ENCODE measurements at places on chromosomes 6 and 20.

GRCh38 chr6:147283460-147283859, 79.2 kb downstream of the STXBP5 start:
- no peak for DNase-seq

- no peak for DNase-seq
These were observed 25.2 kb downstream of the GPX6 start for GRCh38 chr6:28490205-28490890.

DNA sequence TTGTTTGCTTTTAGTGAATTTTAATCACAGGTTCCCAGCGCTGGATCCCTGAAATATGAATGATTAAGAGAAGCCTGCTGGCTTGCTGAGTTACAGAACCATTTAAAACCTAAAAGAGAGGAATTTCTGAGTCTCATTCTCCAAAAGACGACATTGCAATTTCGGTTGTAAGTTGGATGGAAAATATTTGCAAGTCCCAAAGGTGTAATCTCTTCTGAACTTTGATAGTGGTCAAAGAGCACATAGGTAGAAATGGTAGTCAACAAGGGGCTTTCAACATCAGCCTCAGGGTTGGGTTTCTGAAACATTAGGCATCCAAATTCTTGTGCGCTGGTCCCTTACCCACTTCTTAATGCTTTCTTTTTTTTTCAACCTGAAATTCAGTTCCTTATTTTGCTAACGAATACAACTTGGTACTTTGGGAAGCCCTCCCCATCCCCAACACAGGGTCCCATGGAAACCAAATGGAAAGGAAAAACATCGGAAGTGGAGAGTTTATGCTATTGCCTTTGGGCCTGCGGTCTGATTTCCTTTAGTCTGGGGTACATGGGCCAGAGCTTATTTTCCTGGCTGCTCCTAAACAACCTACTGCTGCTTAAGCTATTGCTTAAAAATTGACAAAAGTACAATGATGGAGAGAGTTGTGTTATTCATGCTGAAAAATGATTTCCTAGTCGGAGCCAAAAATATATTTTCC, 117.0 kb upstream of the KCNK16 start:
- DNase-seq: no peak

DNA sequence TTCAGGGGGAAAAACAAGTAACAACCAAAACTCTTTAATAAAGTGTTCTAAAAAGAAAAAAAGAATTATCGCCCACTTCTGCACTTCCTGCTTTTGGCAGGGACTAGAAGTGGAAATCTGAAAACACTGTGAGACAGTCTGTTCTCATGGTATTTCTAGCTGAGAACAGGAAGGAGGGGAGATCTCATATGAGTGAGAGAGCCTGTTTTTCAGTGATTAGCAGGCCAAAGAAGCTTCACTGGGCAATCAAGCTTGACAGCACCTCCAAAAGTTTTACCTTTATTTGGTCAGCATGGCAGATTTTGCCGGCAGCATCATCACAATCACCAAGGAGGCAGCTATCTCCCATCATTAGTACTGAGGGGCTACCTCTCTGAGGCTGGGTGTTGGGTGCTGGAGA, 79.5 kb upstream of the ATXN1 start:
- DNase-seq: no peak

GRCh38 chr6:34424200-34425131, 1.4 kb downstream of the RPS10 start:
- DNase-seq: no peak
